ENCODE measurements at places on chromosomes 1 and 21.
A peak's percentile ranks its signal among the peaks of the same experiment; 100 is the strongest.

DNA sequence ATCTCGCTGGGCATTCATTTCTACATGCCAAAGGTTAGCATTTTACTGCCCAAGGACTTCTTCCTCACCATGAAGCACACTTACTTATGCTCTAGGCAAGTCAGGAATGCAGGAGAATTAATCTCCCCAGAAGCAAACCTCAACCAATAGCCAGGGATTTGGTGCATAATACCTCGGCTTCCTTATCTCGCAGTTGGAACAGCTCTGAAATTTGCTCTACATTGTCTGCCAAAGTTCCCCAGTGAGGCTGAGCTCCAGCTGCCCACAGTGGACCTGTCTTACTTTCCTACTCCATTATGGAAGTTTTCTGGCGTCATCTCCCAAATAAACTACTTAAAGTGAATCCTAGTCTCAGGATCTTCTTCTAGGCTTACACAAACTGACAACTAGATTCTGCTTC is 57.6 kb upstream of the PPM1J start:
- DNase-seq: no peak

GRCh38 chr1:239123260-239123659 is 263.1 kb upstream of the CHRM3 start:
- no peak for DNase-seq

DNA sequence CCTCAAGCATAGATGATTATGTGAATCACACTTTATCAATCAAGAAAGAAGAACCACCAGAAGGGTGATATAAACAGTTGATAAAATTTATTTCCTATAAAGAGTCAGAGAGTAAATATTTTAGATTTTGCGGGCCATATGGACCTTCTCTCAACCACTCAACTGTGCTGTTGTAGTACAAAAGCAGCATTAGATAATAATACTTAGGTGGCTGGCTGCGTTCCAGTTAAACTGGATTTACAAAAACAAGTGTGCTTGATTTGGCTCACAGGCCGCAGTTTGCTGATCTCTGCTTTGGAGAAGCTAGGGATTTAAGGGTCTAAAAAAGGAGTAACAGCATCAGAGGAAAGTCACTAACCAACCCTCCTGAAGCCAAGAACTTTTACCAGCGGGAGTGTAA is 1406.0 kb downstream of the KCNT2 start:
- no peak for DNase-seq

GRCh38 chr1:65691152-65691900 is 101.4 kb upstream of the PDE4B start:
- DNase-seq: no peak

GRCh38 chr1:237005674-237006073 is 1.4 kb upstream of the MT1HL1 start:
- DNase-seq: no peak

- DNase-seq: no peak
These were observed 2.0 kb upstream of the ABCG1 start for GRCh38 chr21:42216726-42217572.

DNA sequence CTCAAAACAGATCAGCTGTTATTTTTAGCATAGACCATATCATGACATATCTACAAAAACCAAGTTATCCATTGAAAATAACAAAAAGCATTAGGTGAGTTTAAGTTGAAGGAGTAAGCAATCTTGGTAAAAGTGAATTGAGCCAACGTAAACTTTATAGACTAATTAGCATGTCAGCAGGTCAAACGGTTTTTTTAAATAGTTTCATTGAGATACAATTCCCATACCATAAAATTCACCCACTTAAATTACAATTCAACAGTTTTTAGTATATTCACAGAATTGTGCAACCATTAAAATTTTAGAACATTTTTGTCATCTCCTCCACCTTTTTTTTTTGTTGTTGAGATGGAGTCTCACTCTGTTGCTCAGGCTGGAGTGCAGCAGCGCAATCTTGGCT is 92.1 kb downstream of the TGFBR3 start:
- DNase-seq: no peak

DNA sequence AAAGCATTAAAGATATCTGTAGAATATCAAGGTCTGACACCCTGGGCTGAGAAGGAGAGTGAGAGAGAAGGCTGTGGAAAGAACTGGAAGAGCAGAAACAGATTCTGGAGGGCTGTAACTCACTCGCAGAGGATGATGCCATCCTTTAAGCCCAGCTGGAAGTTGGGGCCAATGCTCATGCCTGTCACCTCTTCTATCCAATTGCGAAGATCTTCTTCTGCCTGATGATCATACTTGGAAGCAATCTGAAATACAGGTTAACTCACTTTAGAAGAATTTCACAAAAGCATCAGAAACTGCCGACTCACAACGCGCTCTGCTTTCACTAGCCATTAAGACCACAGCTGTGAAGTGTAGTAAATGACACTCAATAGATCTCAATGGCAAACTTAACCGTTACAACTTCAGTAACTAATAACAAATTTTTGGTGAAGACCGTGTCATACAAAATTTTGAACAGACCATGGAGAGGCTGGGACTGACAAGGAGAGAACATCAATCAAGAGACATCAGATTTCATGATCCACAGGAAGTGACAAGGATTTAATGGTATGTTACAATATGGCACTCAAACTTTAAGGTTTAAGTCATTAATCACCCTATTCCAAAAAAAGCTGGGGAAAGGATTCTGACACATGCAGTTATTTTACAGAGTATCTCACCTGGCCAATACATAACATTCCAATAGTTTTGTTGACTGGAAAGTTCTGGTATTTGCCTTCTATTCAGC is 23.5 kb downstream of the CNN3 start:
- DNase-seq: no peak

- peak; percentile 77 for DNase-seq
These were observed 35.2 kb downstream of the DNASE2B start for GRCh38 chr1:84433258-84434080.

- no peak for DNase-seq
These were observed 6.0 kb upstream of the NLRP3 start for GRCh38 chr1:247409869-247410544.

Data from mucosa of gallbladder (tissue), 1 donor.